ENCODE measurements at places on chromosomes 2 and 18.

- DNase-seq: no peak
Observed at GRCh38 chr2:204005940-204006721, 69.6 kb downstream of the ICOS start.

- no peak for DNase-seq
Observed at GRCh38 chr2:177147093-177147694, 65.4 kb upstream of the HNRNPA3 start.

DNA sequence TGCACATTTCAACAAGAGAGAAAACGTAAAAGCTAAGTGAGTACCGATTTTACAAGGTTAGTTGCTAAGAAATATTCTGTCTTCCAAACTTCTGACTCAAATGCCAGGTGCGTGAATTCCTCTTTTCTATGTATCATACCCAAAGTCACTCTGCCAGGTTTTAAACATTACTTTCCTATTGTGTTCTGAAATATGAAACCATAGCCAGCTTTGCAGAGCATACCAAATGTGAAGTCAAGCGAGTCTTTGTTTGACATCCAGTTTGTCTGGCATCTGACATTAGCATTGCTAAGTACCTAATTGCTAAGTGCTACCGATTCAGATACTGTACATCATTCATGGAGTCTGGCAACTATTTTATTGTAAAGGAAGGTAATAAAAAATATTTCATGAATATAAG, 321.9 kb upstream of the GALNT5 start:
- no peak for DNase-seq

DNA sequence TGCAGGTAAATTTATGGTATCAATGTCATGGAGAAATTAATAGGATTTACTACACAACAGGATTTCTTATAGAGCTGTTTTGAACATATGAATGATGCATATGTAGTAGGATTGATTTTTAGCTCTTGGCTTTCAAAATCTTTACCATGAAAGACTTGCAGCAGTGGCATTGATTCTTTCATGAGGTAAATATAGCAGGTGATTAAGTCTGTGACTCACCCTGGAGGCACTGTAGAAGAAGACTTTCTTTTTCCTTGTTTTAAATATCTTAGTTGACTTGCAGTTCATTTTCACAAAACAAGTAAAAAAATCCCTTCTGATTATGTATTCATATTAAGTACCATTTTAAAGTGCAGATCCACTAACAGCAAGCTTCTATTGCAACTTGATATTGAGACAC, 463.0 kb downstream of the FBXO15 start:
- DNase-seq: no peak

GRCh38 chr2:231394211-231395141, 1.0 kb upstream of the B3GNT7 start:
- DNase-seq: no peak

DNA sequence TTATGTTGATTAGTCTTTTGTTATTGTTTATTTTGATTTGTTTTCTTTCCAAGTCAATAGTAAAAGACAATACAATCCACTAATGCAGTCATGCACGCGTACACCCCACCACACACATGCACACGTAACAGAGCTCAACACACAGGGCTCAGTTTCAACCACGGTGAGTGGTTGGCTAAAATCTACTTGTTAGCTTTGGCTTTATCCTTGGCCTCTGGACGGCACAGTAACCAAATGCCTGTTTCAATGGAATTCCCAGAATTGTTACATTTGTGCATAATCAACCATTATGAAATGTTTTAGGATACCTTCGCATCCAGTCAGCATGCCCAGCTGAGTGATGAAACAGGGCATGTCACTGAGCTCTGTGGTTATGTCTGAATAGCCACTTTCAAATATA, 53.2 kb downstream of the NYAP2 start:
- DNase-seq: no peak

DNA sequence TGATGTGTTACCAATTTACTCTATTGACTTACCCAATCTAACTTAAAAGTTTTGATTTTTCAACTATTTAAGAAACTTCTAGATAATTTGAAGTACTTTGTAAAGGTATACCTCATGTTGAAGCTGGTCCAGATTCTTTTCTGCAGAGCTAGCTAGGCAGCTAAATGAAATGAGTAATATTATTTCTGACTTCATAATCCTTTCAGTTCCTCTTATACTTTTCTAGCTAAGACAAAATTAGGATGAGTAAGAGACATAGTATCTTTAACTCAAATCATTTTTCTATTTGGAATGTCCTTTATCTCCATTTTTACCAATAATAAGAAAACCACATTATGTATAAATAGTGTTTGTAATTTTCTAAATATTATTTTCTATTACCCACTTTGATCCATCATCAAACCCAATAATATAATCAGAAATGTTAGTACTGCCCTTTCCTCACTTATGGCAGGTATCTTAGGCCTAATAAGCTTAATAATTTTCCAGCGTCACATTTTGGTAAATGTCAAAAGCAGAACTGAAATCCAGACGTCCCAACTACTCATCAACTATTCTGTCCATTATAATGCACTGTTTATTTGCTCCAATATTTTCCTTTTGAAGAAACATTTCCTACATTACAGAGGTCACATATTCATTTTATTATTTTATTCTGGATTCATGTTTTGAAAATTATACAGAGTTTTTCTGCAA, 456.6 kb downstream of the THSD7B start:
- no peak for DNase-seq

- no peak for DNase-seq
Observed at GRCh38 chr2:121825003-121825950, 69.8 kb downstream of the TSN start.

DNA sequence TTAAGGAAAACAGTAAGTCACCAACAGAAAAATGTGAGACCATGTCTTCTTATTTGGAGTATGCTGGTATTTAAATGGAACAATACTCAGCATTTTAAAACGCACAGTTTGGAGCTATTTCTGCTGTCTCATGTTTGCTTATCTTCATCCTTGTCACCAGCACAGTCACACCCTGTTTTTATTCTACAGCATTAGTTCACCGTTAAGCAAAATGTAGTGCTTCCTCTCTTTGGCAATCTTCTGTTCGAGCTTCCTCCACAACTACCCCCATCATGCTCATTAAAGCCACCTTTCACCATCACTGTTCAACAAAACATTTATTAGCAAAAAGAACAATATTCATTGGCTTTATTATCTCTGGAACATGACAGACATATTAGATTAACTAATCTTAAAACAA, 64.0 kb downstream of the SLC40A1 start:
- DNase-seq: no peak

DNA sequence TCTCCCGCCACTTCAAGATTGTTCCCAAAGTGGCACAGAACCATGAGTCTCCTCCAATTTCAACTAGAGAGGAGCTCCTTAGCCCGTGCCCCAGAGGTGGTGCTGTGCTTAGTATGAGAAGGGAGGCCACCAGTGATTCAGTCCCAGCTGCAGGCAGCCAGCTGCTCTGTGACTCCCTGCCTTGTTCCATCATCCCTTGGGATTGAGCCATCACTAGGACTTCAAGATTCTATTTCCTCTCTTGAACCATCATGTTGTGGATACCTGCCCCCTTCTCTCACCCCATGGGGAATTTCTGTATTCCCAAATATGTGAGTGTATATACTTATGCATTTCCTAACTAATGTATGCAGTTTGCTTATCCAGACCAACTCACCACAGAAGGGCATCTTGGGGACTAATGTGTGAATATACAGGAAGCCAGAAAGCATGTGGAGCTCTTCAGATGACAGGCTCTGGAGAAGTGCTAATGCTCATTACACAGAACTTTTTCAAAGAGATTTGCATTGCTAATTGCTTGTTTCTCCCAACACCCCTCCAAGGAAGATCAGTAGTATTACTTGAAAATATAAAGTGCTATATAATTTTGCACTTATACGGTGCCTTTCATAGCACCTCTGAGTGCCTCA, 111.0 kb upstream of the MAP3K20 start:
- DNase-seq: no peak

DNA sequence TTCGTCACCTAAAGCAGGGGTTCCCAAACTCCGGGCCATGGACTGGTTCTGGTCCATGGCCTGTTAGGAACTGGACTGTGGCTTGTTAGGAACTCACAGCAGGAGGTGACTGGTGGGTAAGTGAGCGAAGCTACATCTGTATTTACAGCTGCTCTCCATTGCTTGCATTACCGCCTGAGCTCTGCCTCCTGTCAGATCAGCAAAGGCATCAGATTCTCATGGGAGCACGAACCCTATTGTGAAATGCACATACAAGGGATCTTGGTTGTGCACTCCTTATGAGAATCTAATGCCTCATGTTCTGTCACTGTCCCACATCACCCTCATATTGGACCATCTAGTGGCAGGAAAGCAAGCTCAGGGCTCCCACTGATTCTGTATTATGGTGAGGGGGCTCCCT, 217.0 kb downstream of the ZFP36L2 start:
- no peak for DNase-seq

DNA sequence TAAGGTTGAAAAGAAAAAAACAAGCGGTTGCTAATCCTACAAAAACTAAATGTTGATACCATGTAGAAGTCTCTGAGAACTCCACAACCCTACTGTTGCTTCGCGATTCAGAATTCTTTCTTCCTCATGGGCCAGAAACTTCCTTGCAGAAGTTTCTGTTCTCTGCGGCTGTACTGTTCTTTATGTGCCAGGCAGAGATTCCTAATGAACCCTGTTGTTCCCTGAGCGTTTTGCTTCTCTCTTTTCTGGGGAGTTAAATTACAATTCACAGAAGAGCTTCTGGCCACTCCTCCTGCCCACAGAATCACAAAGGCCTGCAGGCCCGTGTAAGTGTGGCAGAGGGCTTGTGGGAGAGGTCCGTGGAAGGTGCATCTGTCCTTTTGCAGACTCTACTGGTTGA, 1.8 kb upstream of the THNSL2 start:
- no peak for DNase-seq

- DNase-seq: no peak
Observed at GRCh38 chr18:45034179-45034578, 353.5 kb downstream of the SETBP1 start.

GRCh38 chr2:142044197-142044596, 86.6 kb downstream of the LRP1B start:
- DNase-seq: no peak

- DNase-seq: no peak
Observed at GRCh38 chr2:113275556-113276215, 3.0 kb downstream of the PAX8 start.

GRCh38 chr2:49753344-49753985, 599.1 kb upstream of the FSHR start:
- no peak for DNase-seq

DNA sequence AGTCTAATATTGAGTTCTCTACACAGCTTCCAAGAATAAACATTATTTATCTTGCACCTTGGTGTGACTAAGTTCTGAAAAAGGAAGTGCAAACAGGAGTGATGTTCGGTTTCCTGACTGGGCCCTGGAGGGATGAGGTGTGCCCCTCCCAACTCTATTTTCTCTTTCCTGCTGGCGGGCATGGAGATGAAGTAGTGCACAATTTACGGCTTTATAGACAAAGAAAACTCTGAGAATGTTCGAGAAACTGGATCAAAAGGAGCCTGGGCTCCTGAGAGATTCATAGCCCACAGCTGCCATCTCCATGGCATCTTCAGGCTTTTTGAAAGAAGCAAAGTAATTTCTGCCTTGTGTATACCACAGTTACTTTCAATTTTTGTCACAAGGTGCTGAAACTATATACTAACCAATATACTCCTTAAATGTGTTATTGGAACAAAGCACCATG, 22.3 kb downstream of the LRATD1 start:
- DNase-seq: no peak

- no peak for DNase-seq
Observed at GRCh38 chr2:44722026-44722625, 219.4 kb upstream of the SIX3 start.

DNA sequence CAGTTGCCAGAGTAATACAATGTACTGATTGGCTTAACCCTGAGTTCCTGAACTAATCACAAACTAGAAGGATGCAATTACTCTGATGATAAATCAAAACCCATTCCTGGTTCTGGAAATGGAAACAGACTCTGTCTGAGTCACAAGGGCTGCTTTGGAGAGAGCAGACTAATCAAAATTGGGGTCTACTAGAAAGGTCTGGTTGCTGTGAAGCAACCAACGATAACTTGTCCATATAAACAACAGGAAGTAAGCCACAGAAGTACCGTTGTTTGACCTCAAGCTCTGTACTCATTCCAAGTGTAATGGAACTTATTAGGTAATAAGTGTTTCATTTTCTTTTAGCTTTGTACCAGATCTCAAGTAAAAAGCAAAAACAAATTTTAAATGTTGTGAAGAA, 49.7 kb downstream of the RASGRP3 start:
- DNase-seq: no peak

- no peak for DNase-seq
Observed at GRCh38 chr2:226802573-226802972, 3.0 kb upstream of the IRS1 start.

- no peak for DNase-seq
Observed at GRCh38 chr2:197391220-197391717, 43.6 kb downstream of the SF3B1 start.

DNA sequence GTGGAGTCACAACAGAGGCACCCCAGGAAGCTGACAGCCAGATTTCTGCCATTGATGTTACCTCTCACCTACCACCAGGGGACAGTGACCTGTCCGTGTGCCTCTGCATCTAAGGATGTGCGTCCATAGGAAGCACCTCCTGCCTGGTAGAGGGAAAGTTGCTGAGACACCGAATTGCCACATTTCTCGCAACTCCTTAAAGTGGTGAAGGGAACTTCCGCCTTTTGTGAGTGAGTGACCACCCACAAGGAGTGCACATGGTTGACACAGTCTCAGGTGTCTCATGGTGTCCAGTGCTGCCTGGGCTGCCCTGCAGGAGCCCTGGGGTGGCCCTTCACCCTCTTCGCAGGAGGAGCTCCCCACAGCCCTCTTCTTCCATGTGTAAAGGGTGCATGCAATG, 201.8 kb downstream of the GBX2 start:
- no peak for DNase-seq

GRCh38 chr18:80112624-80113248, 3.7 kb downstream of the ADNP2 start:
- DNase-seq: no peak

DNA sequence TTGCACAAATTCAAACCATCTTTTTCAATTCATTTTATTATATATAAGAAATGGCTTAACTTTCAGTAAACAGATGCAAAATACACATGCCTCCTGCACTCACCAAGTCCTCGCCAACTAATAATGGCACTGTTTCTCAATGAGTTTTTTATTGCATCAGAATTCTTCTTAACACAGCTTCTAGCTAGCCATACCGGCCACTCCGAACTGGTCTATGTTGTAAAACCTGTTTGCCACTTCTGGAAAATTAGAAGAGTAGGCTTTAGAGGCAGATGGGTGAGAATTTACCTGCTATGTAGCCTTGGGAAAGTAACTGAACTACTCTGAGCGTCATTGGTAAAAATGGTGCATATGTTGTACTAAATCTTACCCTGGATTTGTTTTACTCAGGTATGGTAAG, 100.6 kb upstream of the LHCGR start:
- DNase-seq: no peak

- DNase-seq: no peak
Observed at GRCh38 chr2:228535396-228535795, 353.9 kb upstream of the SPHKAP start.

GRCh38 chr2:23761638-23762037, 165.3 kb downstream of the ATAD2B start:
- DNase-seq: no peak

DNA sequence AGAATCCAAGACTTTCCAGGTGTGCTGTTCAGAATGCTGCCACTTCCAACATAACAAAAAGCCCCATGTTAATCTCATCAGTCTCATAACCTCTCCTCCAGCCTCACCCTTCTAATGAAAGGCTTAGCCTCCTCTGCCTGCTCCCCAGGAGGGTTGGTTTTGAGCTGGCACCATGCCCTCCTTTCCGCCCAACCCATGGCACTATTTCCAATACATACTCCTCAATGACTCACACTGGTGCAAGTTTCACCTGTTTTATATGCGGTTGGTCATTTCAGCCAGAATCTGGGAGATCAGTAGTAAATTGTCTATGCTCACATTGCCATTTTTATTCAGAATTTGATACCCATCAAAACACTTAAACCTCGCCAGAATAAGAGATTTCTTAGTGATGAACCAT, 157.6 kb upstream of the NRP2 start:
- DNase-seq: no peak
